ENCODE measurements at places on chromosomes 7 and 10. TPM values are rescaled to one million over a fixed set of nuclear protein-coding genes. Genes with fewer than 3 reads are reported as not detected.

STMP1 gene
- total RNA-seq = 20.2 TPM

CAMK1D gene
- 3.4 TPM for total RNA-seq

PBLD gene
- total RNA-seq = 4.5 TPM

IGF2BP3 gene
- 44.0 TPM for total RNA-seq

SUMF2 gene
- 98.6 TPM for total RNA-seq

VWA2 gene
- 2.2 TPM for total RNA-seq

MACROH2A2 gene
- 72.4 TPM for total RNA-seq

RTKN2 gene
- total RNA-seq = 6.7 TPM

SPDYE9 gene
- total RNA-seq = not detected

MMP21 gene
- 0.07 TPM for total RNA-seq

ICA1 gene
- 20.7 TPM for total RNA-seq

STEAP1B gene
- not detected for total RNA-seq

ZNF775 gene
- total RNA-seq = 8.0 TPM

GFRA1 gene
- 1.7 TPM for total RNA-seq

GRCh38 chr10:38103756-38104155 lies 9.6 kb downstream of the ZNF37A start:
- no peak for DNase-seq

GRCh38 chr7:156094350-156095146 lies 282.3 kb upstream of the SHH start:
- no peak for DNase-seq

DNA sequence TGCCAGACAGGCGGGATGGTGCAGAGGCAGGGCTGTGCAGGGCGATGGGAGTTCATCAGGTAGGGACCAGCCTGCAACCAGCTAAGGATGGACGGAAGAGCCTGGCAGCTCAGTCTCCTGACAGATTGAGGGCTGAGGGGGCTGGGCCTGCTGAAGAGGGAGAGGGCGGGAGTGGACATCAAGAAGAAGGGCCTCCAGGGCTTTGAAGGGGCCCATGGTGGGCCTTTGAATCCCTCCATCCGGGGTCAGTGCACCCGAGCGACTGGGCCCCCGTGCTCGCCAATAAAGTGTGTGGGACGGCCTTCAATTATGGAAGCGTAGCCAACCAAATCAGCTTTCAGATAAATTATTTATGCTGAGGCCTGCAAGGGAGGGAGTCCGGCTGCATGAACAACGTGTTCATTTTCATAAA lies 431.2 kb downstream of the RPS24 start:
- no peak for DNase-seq

DNA sequence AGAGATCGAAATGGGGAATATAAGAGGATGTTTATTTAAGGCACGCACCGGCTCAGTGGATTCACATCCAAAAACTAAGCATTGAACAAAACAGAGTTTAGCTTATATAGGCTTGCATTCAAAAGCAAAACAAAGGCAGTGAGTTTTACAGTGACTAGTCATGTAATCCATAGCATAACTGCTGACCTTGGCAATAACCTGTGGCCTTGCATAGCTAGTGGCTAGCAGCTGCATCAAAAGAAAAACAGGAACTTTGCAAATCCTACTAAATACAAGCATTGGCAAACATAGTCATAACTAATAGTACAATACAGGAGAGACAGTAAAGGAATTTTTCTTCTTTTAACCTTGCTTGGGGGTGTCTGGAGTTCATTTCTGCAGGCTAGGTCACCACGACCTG lies 9.7 kb upstream of the ZNF485 start:
- DNase-seq = no peak

DNA sequence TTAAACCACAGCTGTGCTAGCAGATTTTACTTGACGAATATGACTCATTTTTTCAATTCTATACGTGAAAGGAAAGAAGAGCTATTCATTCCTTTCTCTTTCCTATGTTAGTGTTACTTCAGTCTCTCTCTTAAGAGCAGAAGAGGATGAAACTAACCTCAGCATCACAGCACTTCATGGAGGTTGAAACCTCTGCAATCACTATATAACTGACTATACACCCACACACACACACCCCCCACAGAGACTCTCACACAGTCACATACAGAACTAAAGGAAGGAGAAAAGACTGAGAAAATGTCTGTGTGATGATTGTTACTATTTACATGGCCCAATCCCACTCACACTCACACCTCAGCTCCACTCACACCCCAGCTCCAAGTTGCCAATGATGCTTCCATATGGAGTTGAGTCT lies 104.2 kb downstream of the KIF20B start:
- no peak for DNase-seq

GRCh38 chr7:149050941-149051340 lies 22.6 kb upstream of the PDIA4 start:
- no peak for DNase-seq

- no peak for DNase-seq
Observed at GRCh38 chr10:1454428-1454827, 282.9 kb downstream of the ADARB2 start.

DNA sequence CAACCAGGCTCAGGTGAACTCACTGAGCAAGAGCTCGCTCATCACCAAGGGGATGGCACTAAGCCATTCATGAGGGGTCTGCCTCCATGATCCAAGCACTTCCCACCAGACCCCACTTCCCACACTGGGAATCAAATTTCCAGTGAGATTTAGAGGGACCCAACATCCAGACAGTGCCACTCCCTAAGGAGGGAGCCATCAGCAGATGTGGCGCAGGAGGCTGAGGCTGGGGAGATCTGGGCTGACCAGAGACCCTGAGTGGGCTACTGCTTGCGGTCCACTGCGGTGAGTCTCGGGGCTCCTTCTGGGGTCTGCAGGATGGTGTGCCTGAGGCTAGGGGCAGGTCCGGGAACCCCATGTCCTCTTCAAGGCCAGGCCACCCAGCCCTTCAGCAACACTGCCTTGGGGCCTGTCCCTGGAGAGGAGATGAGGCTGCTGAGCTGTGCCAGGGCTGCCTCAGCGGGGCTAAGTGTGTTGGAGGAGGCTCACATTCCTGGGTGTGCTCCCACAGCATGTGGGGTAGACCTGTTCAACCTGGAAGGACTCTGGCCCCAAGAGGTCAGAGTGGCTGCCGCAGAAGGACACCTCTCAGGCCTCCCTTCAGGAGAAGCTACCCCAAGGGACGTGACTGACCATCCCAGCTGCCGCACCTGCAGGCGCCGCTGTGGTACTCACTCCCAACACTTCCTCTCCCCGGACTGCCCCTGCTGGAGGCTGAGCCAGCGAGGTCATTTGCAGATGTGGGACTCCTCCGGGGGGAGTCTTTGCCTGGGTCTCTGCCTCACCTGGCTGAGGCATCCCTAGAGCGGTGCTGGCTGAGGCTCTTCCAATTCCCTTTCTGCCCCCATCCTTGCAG lies 22.3 kb upstream of the PCBD1 start:
- DNase-seq = no peak

GRCh38 chr10:1114315-1114714 lies 58.1 kb downstream of the WDR37 start:
- no peak for DNase-seq

- no peak for DNase-seq
Observed at GRCh38 chr10:77686096-77686495, 48.5 kb upstream of the KCNMA1 start.

DNA sequence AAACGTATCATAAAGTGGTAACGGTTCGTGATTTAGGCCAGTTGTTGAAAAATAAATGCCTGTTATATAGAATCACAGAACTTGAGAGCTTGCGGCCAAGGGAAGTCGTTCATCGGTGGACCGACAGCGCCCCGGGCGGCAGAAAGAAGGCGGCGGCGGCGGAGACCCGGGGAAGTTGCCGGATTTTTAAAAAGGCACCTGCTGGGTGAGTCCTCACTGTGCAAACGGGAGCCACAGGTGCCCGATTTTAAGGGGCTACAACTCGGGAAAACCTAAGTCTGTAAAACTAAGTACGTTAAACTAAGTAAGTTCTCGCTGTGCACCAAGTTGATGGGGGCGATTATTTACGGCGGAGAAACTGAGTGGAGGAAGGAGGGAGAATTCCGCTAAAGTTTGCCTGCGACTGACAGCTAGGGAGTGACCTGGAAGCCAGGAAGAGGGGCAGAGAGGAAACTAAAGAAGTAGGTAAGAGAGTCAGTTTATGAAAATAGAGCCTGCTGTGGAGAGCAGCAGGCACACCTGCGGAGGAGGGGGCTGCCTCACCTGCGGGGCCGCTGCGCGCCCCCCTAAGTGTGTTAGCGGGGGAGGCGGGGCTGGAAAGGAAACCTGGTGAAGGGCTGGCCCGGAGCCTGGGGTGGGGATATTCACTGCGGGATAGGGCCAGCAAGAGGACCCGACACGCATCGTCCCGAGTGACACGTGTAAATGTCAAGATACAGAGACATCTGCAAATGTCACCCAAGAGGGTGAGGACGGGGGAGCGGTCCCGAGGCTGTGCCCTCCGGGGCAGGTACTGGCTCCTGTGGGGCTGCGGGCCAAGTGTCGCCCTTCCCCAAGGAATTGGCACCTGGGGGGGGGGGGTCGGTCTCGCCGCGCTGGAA lies 996 bp downstream of the ADAM12 start:
- no peak for DNase-seq

- DNase-seq = no peak
Observed at GRCh38 chr7:4834601-4835397, 27.0 kb downstream of the PAPOLB start.

GRCh38 chr7:32525839-32526238 lies 30.6 kb downstream of the AVL9 start:
- DNase-seq = no peak

DNA sequence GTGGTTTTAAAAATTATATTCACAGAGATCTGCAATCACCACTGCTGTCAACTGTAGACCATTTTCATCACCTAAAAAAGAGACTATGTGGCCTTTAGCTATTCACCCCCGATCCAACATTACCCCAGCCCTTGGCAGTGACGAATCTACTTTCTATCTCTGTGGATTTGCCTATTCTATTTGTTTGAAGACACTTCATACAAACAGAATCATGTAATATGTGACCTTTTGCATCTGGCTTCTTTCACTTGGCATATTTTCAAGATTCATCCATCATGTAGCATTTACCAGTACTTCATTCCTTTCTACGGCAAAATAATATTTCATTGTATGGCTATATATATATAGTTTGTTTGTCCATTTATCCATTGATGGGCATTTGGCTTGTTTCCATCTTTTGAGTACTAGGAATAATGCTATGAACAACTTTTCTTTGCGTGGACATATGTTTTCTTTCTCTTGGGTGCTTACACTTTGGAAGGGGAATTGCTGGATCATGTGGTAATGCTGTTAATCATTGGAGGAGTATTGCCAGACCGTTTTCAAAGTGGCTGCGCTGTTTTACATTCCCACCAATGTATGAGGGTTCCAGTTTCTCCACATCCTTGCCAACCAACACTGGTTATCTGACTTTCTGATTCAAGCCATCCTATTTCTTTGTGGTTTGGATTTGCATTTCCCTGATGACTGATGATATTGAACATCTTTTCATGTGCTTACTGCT lies 22.3 kb downstream of the ADAMTS14 start:
- DNase-seq = no peak

DNA sequence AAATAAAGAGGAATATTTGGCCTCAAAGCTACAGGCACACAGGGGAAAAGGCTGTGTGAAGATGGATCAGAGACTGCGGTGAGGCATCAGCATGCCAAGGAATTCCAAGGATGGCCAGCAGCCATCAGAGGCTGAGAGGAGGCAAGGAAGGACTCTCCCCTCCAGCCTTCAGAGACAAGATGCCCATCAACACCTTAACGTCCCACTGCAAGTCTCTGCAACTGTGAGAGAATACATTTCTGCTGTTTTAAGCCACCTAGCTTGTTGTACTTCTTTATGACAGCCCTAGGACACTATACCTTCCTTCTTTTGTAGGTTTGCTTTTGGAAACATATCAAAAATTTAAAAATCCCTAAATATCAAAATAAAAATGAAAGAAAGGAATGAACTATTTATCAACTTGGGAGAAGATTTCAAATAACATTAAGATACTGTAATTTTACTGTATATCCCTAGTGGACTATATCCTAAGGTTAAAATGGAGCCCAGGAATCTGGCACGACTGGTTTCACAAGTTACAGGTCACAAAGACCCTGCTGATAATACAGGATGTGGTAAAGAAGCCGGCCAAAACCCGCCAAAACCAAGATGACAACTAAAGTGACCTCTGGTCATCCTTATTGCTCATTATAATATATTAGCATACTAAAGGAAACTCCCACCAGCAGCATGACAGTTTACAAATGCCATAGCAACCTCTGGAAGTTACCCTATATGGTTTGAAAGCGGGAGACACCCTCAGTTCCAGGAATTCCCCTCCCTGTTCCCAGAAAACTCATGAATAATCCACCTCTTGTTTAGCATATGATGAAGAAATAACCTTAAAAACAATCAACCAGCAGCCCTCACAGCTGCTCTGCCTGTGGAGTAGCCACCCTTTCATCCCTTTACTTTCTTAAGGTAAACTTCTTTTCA lies 185.2 kb downstream of the AVL9 start:
- no peak for DNase-seq

GRCh38 chr10:129972966-129973673 lies 9.0 kb upstream of the EBF3 start:
- DNase-seq = no peak

DNA sequence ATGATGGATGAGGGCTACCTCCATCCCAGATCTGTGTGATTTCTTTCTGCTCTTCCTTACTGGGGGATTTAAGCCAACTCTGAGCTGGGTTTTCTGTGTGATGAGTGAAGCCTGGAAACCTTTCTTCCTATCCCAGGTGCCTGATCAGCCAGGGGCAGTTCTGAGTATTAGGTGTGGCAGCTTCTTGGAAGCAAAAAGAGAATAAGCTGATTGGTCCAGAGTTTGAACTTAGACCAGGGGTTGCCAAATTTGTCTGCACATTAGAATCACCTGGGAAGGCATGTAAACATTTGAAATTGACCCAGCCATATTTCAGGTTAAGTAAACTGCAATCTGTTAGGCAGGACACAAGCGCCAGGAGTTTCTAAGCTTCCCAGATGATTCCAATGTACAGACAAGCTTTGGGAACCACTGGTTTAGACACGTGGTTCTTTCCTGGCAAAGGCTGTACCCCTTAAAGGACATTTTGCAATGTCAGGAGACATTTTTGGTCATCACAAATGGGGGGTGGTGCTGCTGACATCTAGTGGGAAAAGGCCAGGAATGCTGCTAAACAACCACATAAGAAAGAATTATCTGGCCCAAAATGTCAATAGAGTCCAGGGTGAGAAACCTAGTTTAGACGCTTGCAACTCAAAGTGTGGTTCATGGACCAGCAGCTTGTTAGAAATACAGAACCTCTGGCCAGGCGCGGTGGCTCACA lies 160.5 kb upstream of the GHITM start:
- no peak for DNase-seq

DNA sequence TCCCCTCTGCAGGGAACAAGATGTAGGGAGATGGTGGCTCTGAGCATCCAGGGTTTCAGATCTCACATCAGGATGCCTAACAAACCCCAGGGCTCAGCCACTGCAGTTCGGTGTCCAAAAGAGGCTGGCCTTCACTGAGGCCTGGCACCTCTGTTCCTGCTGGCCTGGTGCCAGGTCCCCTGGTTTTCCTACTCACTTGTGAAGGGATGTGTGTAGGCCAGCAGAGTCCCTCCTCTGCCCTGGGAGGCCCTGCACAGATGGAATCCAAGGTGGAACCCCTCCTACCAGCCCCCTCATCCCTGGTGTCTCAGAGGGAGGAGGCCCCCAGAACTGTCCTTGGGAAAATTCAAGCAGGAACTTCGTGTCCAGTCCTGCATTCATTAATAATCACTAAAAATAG lies 260.6 kb downstream of the CCSER2 start:
- DNase-seq = no peak

- DNase-seq = no peak
Observed at GRCh38 chr10:103204353-103205255, 11.5 kb upstream of the NT5C2 start.

- peak; percentile 59 for DNase-seq
Observed at GRCh38 chr10:94299417-94299816, 63.3 kb downstream of the NOC3L start.

Measured in kidney epithelial cell (primary cell).